COLO829 (cell line): ENCODE measurements at places on chromosomes 5 and 9.

DNA sequence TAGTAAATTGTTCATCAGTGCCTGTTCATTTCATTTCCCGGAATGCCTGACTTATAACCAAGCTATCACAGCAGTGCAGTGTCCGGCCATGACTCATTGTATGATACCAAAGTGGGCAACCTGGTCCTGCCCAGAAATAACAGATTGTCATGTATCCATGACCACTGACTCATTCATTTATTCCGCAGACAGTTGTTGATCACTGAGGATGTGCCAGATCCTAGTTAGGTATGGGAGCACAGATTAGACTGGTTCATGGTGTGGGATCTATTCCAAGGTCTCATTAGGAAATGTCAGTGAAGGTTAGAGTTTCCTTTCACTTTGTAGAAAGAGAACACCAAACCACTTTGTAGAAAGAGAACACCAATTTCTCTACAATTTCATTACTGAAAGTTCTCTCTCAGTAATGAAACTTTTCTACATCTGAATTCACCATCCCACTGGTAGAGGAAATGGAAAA lies 8.7 kb downstream of the NREP start:
- peak; percentile 58 for DNase-seq

GRCh38 chr5:2729189-2729588 lies 22.3 kb downstream of the IRX2 start:
- DNase-seq = no peak

GRCh38 chr5:172245046-172245445 lies 38.5 kb downstream of the UBTD2 start:
- no peak for DNase-seq

DNA sequence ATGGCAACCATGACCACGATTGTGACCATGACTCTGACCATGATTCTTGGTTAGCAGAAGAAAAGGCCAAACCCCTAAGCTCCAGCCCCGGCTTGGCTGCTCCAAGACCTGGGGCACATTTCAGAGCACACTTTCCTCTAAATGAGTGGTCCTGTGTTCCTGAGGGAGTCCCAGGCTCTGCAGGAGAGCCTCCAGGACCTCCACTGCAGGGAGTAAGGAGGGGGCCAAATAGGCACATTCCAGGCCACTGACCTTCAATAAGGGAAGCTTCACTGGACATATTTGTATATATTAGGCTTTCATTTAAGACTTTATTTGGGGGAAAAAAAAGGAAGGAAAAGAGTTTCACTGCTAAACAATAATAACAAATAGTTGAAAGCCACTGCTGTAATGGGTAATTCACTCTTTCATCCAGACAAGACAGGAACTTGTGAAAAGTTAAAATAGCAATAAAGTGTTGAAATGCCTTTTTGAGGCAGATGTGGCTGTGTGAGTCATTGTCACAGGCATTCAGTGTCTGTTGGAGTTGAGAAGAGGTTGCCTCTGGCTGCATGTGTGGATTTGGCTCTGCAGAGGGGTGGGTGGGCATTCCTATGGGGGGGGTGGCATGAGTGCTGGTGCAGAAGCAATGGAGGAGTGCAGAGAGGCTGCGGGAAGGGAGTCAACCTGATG lies 63.9 kb upstream of the TGFBR1 start:
- DNase-seq = peak; percentile 70

DNA sequence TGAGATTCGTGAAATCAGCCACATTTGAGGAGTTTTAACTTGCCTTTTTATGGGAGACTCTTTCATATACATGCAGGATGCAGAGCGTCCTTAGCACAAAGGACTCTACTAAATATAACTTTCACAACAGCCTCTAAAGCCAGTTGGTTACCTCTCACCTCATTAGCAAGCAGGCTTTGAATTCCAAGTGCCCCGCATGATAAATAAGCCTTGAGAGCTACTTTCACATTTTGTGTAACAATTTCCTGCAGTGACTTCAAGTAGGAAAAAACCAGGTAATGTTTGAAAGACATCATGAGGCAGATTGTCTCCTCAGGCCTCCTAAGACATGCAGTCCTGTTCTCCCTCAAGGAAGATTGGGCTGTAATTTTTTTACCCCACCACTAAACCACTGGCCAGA lies 50.5 kb downstream of the RALGPS1 start:
- no peak for DNase-seq

DNA sequence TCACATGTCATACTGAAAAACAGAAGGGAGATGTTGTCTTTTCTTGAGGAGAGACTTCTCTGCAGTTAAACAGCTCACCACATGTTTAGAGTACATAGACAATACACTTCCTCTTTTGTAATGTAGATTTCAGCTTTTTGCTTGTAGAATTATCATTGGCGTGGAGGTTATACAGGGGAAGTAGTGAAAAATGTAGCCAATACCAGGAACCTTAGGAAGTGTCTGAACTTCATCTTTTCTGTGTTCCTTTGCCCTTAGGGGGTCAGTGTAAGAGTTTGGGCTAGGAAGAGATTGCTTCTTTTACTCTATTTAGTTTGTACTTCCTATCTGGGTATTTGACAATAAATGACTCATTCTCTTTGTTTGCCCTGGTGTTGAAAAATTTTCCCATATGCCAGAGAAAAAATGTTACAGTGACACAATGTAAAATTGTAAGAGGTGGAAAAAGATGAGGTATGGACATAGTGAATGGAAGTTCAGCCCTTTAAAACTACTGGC lies 21.0 kb upstream of the CDKN2B start:
- no peak for DNase-seq

GRCh38 chr5:139980765-139981164 lies 62.3 kb downstream of the NRG2 start:
- DNase-seq = no peak

DNA sequence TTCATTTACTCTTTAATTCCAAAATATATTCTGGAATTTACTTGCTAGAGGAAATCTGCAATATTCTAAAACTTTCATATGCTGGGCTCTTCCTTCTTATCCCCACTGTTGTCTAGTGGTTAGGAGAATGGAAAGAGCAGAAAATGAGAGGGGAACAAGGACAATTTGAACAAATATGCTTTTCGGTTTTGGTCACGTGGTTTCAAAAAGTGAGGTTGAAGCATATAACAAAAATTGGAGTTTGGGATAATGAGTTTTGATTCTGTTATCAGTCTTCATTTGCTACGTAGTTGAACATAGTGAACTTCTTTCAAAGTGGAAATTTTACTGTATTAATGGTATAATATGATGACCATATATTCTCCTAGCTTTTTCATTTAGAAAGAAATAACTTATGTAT lies 71.5 kb downstream of the CAMK4 start:
- no peak for DNase-seq

DNA sequence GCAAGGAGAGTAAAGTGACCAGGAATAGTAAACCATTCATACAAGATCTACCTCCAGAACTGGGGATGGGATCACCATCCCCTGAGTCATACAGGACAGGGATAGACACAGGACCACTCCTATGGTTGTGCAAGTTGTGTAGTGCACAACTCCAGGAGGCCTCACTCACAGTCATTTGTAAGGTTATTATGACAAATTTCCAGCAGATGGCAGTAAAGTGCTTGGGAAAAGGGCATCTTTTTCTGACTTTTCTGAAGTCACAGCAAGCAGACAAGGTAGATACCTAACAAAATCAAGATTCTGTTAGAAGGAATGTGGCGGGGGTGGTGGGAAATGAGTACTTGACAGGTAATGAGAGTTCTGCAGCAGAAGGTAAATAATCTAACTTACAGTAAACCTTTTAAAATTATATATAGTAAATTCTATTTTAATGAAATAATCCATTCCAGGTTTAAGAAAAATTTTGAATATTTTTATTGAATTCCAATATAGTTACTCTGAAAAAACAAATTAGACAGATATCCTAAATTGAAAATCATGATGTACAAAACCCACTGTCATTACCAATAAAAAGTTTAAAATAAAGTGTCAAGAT lies 16.7 kb upstream of the KIF27 start:
- peak; percentile 63 for DNase-seq

- no peak for DNase-seq
Observed at GRCh38 chr5:73183481-73183891, 10.5 kb downstream of the TMEM174 start.

DNA sequence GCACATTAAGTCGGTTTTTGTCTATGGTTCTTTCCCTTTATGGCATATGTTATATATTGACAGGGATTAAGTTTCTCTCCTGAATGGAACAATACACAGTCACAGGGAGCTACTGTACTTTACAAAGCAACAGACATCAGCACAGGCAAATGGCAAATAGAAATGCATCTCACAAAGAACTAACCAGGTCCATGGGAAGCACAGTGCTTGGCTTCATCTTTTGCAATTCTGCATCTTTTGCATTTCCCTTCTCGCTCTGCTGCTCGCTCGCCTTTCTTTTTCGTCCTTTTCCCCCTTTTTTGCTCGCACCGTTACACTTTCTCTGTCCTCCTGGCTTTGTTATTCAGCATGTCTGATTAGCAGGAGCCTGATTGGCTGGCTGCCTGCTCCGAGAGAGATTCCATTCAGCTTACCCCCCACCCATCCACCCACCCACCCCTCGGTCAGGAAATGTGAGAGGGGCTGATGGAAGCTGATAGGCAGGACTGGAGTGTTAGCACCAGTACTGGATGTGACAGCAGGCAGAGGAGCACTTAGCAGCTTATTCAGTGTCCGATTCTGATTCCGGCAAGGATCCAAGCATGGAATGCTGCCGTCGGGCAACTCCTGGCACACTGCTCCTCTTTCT lies at the start of gene ADAMTSL1:
ADAMTSL1 (plus strand) TSS at position 502 of the 628 bp plus-strand sequence; CDS start at position 582, 80 bp downstream.
- no peak for DNase-seq

DNA sequence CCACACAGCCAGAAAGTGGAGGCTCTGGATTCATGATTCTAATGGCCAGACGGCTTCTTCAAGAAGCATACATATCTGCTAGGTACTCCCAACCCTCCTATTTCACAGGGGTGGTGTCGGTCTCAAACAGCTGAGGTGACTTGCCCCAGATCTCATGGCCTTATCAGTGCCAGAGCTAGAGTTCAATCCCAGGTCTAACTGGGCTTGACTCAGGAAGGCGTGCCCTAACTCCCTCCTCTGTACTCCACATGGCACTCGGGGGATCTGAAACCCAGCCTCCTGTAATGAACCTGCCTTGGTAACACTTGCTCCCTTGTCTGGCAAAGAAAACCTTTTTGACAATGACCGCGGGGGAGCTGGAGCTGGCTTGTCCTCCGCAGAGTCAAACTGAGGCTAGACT lies 2.1 kb downstream of the QRFP start:
- no peak for DNase-seq

DNA sequence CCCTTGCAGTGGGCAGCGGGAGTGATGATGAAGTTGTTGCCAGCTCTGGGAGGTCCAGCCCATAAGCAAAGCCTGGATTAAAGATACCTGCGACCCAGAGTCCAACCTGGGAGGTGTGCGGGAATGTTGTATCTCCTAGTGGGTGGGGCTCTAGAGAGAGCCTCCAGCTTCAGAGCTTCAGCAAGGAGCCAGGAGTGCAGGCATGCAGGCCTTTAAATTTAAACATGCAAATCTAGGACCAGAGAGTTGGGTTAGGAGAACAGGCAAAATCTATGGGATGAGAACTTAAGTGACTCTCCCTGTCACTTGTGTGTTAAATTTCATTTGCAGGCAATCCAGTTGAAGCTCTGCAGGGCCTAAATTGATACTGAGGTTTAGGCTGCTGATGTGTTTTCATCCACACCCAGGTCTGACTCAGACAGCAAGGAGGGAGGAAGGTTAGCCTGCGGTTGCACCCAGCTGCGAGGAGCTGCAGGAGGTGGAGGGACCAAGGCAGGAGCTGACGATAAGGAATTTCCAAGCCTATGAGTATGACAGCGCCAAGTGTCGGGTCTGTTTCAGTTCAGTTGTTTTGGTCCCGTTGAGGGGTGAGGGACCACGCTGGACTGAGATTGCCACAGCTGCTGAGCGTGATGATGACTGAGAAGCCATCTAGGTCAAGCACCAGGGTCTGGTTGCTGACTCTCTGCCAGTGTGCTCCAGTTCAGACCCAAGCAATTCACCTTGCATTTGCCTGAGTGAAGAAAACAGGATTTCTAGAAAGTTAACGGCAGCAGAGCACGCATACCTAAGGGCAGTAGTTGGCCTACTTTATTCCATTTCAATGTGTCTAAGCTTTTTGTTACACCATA lies 243.0 kb downstream of the ICE1 start:
- DNase-seq = no peak

DNA sequence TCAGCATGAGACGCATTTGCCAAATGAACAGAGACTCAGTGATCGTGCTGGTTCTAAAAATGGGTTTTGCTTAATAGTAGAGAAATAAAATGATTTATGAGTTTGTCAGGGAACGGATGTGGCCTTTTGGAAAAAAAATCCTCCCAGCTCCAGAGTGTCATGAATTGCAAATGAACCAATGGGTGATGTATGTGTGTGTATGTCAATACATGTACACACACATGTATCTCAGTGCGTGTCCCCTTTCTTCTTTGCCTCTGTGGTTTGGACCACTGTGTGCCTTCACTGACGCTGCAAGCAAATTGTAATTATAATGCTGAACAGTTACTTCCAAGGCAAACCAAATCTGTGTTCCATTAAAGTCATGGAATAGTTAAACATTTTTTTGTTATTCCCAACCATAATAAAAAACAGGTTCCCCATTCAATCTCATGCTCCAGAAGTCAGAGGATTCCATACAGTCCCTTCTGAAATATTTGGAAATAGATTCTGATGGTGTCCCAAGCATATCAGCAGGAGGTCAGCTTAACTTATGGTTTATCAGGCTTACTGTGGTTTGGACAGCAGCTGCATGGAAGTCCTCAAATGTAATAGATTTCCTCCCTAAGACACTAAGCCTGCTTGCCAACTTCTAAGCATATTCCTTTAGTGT lies 630.5 kb downstream of the ACTL7B start:
- no peak for DNase-seq

DNA sequence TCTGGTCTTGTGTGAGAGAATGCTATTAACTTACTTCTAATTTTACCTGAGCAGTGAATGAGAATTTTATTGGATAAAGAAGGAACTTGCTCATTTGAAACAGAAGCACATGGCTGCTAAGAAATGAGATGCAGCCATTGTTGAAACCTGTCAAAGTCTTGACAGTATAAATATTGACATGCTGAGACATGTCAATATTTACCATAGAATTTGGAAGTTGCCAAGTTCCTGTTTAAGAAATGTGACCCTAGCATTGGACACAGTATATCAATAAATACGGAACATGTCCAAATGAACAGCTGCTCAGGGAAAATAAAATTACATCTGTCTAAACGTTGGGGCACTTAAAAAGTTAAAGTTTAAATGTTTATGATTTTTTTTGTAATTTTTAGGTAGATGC lies 7.8 kb downstream of the XRCC4 start:
- no peak for DNase-seq
